LoVo (cell line): ENCODE measurements at places on chromosomes 4 and X.
A peak's percentile ranks its signal among the peaks of the same experiment; 100 is the strongest.

- DNase-seq = no peak
Observed at GRCh38 chr4:143352720-143353119, 16.0 kb downstream of the GAB1 start.

DNA sequence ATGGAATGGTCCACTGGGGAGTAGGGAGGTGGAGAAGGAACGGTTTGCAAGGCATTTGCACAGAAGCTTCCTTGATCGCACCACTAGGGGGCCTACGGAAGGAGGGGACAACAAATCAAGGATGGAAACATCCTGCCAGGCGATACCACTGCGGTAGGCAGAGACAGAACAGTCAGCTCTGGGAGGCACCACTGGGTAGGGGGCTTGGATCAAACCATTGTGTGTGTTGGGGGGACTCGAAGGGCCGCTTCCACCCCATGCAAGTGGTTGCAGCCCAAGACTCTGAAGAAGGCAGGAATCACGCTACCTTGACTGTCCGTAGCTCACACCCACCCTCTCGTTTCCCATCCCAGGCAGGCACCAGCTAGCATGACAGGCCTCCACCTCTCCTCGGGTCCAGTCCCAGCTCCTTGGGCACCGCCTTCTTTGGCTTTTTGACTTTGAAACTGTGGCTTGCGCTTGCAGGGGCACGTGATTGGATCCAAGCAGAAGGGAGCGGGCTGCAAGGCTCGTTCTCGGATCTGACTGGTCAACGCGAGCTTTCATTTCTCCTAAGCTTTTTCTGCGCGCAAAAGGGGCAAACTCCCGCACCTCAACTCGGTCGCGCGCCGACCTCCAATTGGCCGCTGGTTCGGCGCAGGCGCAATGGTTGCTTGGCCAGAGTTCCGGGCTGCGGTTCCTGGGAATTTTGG lies 28.4 kb downstream of the GAGE1 start:
- DNase-seq = no peak

GRCh38 chr4:4327652-4328121 lies 37.6 kb downstream of the ZBTB49 start:
- DNase-seq = no peak

DNA sequence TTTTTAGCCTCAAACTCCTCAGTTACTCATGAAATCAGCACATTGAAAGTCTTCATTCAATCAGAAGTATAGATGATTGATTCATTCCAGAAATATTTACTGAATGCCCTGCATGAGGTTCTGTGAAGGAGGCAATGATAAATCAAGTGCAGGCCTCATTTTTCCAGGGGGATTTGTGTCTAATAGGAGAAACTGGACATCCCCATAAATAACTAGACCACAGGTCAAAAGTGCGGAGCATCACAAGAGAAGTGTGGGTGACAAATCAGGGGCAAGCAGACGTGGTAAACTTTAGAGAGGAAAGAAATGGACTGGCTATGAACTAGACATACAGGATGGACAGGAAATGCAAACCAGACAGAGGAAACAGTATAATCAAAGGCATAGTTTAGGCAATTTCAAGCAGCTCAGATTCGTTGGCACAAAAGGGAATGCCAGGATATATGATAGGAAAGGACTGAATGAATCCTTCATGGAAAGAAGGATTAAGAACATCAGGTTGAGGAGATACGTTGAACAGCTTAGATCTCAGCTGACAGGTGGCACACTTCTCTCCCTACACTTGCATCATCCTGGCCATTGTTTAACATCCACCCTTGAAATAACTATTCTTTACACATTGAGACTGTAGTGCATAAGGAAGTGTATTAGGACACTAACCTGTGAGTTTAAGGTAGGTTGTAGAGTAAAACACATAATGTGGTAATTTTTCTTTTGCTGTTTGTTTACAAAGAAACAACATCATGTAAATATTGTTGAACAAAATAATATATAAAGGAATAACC lies 69.6 kb upstream of the RASGEF1B start:
- no peak for DNase-seq

DNA sequence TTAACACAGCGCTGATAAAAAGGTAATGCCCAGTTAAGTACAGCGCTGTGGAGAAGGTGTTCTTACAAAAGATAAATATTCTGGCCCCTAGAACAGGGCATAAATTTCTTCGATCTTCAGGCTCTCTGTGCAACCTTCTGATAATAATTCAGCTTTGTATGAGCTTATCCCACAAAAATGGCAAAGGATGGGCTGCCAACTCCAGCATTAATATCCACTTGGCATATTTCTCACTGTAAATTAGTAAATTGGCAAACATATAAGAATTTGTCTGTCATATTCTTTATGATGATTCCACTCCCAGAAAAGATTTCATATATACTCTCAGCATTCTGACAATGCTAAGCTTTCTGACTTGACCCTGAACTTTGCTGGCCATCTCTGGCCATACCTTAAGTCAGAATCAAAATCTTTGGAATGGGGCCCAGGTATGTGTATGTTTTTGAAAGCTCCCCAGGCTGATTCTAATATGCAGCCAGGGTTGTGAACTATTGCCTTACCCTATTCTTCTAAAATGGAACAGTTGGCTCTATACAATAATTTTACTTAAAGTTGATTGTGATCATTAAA lies 134.8 kb downstream of the FRYL start:
- DNase-seq = no peak

DNA sequence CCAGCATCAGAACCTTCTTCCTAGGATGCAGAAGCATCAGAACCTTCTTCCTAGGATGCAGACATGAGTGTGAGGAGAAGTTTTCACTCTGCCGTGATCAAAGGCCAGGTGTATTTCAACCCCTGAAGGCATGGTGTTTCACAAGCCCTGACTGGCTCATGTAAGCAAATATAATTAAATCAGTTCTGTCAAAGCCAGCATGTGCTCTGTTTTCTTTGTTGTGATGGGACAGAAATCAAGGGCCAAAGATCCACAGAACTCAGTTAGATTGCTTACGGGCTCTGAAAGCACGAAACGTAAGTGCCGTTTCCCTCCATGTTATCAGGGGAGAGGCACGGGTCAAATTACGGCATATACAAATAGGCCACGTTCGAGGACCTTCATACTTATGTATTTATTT lies 32.0 kb upstream of the CLDN24 start:
- DNase-seq = no peak

GRCh38 chr4:993111-994029 lies at the start of gene SLC26A1:
TSS of gene SLC26A1 (minus strand) at chr4:993404. CDS start at chr4:991703, 1,701 bp downstream.
- no peak for DNase-seq

GRCh38 chr4:1992468-1993168 lies 16.2 kb downstream of the NELFA start:
- no peak for DNase-seq

GRCh38 chrX:96685210-96686099 lies 813 bp downstream of the DIAPH2 start:
- DNase-seq = peak; percentile 17

GRCh38 chr4:17723648-17724047 lies 57.8 kb downstream of the FAM184B start:
- DNase-seq = no peak

DNA sequence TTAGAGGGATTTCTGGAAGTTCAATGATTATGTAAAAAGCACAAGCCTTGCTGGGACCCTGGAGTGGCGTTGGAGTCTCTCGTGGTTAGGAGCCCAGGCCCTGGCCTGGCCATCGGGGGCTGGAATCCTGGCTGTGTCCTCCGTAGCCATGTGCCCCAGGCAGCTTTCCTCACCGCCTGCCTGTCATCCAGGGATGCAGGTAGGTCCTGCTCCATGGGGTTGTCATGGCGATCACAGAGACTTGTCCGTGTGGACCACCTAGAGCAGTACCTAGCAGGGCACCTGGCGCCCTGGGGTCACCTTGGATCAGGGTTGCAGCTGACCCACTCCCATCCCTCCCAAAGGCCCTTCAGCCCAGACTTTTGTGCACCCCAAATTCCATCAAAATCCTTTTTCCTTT lies 30.2 kb upstream of the WFS1 start:
- DNase-seq = no peak

DNA sequence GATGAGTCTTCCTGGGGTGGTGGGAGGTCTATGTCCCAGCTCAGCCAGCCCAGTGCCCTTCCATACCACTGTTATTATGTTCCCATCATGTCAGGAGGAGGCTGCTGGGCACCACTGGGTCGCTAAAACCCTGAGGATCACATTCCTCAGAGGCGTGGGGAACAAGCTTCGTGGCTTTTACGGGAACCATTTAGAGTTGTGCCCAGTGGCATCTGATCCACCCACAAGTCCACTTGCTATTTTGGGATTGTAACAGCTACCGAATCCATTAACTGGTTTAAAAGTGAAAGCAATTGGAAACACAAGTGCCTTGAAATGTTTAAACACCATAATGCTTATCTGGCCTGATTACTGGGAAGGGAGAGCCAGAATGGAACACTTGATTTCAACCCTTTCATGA lies 13.1 kb upstream of the CCKAR start:
- no peak for DNase-seq

DNA sequence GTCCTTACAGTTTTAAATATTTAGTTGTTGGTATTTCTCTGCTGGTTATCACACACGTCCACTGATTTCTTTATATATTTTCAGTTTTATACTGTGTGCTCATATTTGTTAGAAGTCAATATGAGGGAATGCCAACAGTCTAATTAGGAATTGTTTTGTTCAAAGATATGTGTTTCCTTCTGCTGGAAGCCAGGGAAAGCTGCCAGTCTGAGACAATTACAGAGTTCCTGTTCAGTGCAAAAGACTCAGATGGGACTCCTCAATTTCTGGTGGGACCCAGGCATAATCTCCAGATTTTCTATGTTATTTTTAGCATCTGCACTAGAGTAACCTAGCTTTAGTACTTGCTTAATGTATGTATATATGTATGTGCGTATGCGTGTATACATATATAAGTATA lies 486.0 kb downstream of the GRID2 start:
- DNase-seq = no peak

DNA sequence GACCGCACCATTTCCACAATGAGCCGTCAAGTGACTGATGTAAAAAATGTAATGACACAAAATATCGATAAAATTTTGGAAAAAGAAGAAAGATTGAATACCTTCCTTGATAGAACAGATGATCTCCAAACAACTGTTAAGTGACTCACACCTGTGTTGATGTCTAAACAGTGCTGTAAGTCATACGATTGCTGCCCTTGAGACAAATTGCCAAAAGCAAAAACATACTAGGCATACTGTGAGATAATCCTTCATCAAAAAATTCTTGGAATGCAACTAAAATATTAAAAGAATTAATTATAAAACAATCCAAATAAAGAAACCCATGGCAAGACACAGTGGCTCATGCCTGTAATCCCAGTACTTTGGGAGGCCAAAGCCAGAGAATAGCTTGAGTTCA lies 53.4 kb downstream of the HNRNPD start:
- DNase-seq = no peak
